ENCODE measurements at places on chromosomes 4 and X.

- no peak for DNase-seq
Measured at GRCh38 chr4:114980932-114981708, 132.3 kb downstream of the NDST4 start.

- no peak for DNase-seq
Measured at GRCh38 chr4:113790478-113790877, 28.9 kb upstream of the CAMK2D start.

GRCh38 chrX:110713666-110714065, 82.0 kb downstream of the CHRDL1 start:
- no peak for DNase-seq

GRCh38 chr4:160414496-160414895, 1311.6 kb downstream of the RAPGEF2 start:
- DNase-seq, result no peak

GRCh38 chr4:83231620-83232076, 53.0 kb downstream of the COQ2 start:
- no peak for DNase-seq

- DNase-seq, result peak; percentile 12
Measured at GRCh38 chr4:18075823-18076433, 54.4 kb upstream of the LCORL start.

GRCh38 chr4:183422962-183423631, 21.3 kb upstream of the CDKN2AIP start:
- no peak for DNase-seq

DNA sequence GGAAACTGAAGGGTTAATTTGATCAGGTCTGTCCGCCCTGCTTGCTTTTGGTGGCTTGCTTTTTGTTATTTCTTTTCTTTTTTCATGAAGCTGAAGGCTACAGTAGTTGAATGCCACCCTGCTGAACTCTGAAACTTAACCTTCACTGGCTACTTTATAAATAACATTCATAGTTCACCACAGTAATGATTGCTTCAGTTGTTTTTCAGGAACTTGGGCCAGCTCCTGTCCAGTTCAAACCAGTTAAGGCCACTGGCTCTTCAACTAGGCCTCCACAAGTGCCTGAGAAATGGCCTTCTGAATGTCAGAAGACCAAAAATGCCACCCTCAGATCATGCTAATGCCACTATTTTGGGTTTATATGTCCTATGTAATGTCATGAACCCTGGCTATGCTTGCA, 7.7 kb upstream of the ASB9 start:
- no peak for DNase-seq

- no peak for DNase-seq
Measured at GRCh38 chr4:16224264-16225166, 1.8 kb downstream of the TAPT1 start.
